ENCODE measurements at places on chromosomes 5 and 9.

DNA sequence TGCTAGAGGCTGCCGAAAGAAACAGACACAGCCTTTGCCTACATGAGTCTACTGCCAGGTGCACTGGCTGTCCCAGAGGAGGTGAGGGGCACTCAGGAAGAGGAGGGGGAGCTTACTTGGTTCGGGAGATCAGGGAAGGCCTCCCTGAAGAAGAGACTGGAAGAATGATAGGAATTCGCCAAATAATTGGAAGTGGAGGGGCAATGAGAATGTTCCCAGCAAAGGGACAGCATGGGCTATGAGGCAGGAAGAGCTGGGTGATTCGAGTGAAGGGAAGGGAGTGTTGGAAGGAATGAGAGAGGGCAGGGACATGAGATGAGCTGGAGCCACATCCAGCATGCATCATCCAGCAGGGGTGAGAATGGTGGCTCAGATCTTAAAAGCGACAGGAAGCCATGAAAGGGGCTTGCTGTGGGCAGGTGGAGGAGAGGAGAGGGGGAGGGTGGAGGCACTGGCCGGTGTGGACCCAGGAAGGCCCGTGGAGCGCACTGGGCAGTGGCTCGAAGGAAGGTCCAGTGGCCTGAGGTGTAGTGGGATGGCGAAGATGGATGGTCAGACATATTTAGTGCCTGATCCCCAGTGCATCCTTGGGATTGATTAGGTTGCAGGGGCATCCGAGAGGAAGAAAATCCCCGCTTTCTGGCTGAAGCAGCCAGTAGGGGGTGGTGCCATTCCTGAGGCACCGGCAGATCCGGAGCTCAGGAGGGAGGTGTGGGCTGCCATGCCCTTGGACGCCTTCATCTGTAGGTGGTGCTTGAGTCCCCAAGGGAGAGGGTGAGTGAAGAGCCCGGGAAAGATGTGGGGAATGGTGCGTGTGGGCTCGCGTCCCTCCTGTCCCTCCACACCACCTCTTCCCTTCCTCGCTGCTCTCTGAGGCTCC is 53.5 kb upstream of the GARNL3 start:
- no peak for DNase-seq

GRCh38 chr5:148681157-148682057 is 27.1 kb upstream of the HTR4 start:
- DNase-seq = no peak

- DNase-seq = no peak
These were observed 33.1 kb downstream of the RANBP6 start for GRCh38 chr9:5982317-5982716.

DNA sequence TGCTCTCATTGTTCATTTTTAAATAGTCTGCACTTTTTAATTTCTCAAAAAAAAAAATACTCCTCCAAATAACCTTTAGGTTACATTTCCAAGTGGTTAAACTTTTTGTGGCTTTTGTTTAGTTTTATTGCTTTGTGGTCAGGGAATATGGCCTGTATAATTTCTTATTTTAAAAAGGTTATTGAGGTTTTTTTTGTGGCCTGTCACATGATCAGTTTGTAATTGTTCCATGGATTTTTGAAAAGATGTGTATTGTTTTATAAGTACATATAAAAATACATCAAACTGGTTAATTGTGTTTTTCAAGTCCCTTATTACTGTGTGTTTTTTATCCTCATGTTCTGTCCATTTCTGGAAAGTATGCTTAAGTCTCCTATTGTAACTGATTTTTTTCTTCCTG is 64.0 kb downstream of the ZNF618 start:
- DNase-seq = no peak

GRCh38 chr5:151950706-151951105 is 26.1 kb upstream of the GLRA1 start:
- no peak for DNase-seq

DNA sequence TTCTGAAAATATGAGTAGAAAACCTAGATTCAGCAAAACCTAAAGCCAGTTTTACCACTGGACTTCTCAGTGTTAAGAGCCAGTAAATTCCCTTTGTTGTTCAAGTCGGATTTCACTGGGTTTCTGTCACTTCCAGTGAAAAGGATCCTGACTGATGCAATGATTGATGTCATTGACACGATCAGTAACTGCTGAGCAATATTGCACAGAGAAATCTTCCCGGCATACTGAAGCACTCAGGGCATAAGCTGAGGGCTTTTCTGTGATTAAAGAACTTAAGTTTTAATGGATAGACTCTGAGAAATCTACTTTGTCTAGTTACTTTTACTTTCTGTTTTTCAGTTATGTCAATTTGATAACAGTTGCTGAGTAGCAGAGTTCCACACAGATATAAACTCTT is 61.9 kb downstream of the DENND1A start:
- DNase-seq = no peak

- DNase-seq = no peak
These were observed 69.9 kb downstream of the STK10 start for GRCh38 chr5:172117977-172118701.

GRCh38 chr5:33531824-33532223 is 91.1 kb downstream of the TARS1 start:
- DNase-seq = no peak

- DNase-seq = no peak
These were observed 256.0 kb downstream of the FBXL17 start for GRCh38 chr5:108125771-108126511.

- peak; percentile 32 for DNase-seq
These were observed 507 bp downstream of the CTNND2 start for GRCh38 chr5:11903614-11904264.

DNA sequence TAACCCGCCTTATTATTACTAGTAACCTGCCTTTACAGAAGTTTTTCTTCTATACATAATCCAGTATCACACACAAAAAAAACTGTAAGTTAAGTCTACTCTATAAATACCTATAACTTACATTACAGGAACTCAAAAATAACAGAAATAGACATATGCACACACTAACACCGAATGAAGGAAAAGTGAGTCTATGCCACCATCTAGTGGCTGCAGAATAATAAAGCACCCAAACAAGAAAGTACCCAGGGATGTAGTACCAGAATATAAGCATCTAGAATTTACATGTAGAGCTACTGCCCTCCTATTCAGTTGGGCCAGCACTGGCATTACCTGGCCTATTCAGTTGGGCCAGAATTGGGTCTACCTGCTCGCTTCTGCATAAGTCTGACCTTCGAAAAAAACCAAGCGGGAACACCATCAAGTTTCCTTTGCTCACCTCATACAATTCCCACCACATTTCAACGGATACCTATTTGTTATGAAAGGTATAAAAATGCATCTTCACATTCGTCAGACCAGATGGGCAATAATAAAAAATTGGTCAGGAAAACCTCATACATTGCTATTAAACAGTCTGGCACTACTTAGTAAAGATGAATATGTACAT is 4.0 kb upstream of the NIPSNAP3A start:
- DNase-seq = no peak

GRCh38 chr9:136133191-136133958 is 14.7 kb upstream of the TMEM250 start:
- DNase-seq = no peak

- no peak for DNase-seq
These were observed 19.9 kb upstream of the IER5L start for GRCh38 chr9:129197978-129198318.

DNA sequence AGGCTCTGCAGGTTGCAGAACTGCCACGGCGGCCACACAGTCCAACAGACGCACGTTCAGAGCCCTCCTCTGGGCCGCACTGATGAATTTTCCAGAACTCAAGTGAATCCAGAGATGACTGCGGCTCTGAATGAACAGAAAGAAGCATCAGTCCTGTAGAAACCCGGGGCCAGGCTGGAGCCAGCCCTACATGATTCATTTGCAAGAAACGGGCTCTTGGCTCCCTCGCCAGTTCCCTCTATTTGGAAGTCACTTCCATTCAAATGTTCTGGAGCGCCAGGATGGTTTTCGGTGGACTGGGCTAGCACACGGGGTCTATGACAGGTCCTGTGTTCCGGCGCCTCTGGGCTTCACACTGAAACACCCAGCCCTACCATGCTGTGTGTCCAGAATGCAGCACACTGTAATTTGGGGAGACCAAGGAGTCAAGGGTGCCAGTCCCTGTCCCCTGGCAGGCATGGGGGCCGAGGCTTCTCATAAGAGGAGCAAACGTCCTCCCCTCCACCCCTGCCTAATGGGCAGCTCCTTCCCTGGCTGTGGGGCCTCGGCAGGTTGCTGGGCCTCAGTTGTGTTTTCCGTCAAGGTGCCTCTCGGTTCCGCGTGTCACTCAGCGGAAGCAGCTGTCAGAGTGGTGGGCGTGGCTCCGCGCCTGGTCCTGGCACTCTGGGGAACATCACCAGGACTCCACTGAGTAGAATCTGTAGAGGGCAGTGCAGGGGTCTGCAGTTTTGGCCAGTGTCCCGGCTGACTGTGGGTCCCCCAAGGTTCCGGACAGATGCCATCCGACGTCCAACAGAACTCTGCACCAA is 18.1 kb upstream of the COL5A1 start:
- DNase-seq = no peak

DNA sequence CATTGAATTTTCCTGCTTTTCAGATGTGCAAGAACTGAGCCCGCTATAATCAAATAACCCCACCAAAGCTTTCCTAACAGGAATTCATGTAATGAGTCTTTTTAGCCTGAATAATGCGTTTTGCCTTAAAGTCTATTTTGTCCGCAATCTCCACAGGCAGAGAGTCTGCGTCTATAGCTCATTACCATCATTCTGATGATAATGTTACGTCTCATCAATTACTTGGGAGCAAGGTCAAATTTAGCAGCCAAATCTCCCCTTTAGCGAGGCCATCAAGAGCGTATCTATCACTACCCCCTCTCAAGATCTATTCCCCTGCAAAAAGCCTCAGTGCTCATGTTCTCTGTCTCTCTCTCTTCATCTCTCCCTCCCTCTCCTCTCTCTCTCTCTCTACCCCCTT is 416.1 kb downstream of the ZSWIM6 start:
- no peak for DNase-seq

GRCh38 chr5:54491326-54491725 is 26.2 kb upstream of the SNX18 start:
- DNase-seq = no peak

- no peak for DNase-seq
These were observed 16.4 kb downstream of the SLCO4C1 start for GRCh38 chr5:102279711-102280110.

- no peak for DNase-seq
These were observed 42.0 kb downstream of the SLC1A3 start for GRCh38 chr5:36648426-36648825.

DNA sequence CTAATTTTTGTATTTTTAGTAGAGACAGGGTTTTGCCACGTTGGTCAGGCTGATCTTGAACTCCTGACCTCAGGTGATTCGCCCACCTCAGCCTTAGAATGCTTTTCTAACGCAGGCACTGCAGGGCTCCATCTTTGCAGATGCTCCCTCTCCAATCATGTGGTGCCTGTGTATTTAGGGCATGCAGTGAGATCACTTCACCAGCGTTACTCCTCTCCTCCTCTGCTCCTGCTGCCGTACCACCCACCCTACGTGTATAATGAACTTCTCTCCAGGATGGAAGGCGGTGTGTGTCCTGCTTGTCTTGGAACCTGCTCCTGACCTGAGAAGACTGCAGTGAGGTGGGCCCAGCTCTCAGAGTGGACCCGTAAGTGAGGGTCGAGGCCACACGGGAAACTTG is 13.6 kb upstream of the CFAP157 start:
- DNase-seq = no peak

DNA sequence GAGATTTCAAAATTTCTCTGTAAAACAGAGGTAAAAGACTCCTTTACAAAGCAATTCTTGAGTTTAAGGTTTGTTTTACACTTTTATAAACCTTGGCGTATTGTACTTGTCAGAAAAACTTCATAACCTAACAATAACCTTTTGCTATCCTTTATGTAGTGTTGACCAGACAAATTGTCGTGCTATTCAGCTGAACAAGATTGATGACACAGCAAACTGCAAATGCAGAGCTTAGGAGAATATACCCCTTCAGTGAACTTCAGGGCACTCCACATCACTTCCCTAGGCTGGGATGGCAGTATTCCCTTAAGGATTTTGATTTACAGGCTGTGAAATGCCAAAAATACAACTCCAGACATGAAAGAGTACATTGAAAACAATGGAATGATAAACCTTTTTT is 89.2 kb upstream of the CDH18 start:
- DNase-seq = no peak

GRCh38 chr9:68574150-68574549 is 33.5 kb upstream of the TMEM252 start:
- DNase-seq = no peak

DNA sequence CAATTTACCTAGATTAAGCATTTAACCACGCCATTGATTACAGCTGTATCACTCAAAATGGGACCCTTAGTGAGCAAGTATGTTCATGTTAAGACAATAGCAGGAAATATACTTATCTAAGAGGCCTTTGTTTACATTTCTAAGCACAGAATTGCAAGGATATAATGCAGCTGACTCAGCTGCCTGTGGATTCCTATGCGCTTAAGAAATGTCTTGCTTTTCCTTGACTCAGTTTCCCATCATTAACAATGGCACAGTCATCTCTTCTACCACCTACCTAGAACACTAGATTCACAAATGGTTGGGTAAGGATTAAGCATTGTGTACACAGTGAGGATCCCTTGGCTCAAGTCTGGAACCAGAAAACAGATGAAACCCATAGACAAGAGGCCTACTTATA is 163.8 kb downstream of the TSSK1B start:
- no peak for DNase-seq

DNA sequence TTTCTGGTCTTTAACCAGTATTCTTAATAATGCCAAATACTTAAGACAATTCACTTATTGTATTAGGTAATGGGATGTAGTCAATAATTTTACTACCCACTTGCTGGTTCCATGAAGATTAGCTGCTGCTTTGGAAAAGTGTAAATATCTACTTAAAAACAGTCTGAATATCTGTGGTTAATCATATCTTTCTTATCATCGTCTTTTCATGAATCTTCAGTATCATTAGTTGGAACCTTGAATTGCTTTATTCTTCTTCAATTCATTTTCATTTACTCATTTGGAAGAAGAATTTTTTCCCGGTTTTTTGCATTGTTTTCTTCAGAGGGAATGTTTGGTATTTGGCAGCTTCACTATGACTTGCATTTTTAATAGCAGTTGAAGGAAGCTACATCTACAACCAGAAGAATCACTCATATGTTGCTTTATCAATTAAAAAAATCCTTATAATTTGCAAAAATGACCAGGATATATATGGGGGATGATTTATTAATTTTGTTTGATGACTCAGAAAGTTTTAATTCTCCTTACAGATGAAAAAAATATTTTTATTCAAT is 1398.3 kb upstream of the CDH6 start:
- DNase-seq = no peak

DNA sequence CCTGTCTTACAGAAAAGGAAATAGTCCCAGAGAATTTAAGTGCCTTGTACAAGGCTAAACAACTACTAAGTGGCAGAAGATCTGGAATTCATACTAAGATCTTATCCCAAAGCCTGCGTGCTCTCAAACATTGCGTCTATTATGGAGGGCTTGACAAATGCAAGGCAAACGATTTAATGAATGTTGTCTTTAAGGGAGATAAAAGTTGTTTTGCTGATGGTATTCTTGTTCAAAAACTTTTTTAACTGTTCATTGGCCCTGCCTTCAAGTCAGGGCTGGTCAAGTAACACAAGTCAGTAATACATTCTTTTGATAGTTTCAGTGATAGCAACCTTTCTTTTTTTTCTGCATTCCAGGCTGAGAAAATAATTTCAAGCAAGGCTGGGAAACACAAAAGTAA is 1.7 kb upstream of the SLC38A9 start:
- no peak for DNase-seq

Data from nucleus accumbens (tissue), 56 donors.